Urothelium cell line (cell line): ENCODE measurements at places on chromosomes 1 and 21.

DNA sequence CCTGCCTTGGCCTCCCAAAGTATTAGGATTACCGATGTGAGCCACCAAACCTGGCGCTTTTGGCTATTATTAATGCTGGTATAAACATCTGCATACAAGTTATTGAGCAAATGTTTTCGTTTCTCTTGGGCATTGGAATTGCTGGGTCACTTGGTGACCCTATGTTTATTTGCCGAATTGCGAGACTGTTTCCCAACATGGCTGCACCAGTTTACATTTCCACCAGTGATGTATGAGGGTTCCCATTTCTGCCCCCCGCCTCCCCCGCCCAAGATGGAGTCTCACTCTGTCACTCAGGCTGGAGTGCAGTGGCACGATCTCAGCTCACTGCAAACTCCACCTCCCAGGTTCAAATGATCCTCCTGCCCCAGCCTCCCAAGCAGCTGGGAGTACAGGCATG, 20.9 kb downstream of the SFPQ start:
- no peak for DNase-seq

- no peak for DNase-seq
These were observed 76.5 kb upstream of the MAP10 start for GRCh38 chr1:232728507-232729263.

DNA sequence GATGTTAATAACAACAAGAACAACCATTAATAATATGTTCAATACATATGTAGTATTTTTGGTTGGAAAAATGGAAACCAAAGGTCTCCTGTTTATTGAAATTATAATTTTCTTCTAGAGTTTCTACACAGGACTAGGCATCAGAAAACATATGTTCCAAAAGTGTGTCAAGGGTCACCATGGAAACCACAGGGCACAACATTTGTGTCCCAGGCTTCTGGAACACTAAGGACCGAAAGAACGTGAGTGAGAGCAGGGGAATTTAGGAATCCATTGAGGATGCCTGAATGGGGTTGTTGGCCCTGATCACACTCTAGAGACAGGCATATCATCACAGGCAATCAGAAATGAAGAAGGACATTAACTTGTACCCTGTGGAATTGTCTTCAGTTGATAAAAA, 7.5 kb upstream of the CDC14A start:
- no peak for DNase-seq

GRCh38 chr1:20492751-20493150, 6.7 kb upstream of the CAMK2N1 start:
- DNase-seq, result no peak

- no peak for DNase-seq
These were observed 11.2 kb downstream of the SIM2 start for GRCh38 chr21:36709868-36710728.

DNA sequence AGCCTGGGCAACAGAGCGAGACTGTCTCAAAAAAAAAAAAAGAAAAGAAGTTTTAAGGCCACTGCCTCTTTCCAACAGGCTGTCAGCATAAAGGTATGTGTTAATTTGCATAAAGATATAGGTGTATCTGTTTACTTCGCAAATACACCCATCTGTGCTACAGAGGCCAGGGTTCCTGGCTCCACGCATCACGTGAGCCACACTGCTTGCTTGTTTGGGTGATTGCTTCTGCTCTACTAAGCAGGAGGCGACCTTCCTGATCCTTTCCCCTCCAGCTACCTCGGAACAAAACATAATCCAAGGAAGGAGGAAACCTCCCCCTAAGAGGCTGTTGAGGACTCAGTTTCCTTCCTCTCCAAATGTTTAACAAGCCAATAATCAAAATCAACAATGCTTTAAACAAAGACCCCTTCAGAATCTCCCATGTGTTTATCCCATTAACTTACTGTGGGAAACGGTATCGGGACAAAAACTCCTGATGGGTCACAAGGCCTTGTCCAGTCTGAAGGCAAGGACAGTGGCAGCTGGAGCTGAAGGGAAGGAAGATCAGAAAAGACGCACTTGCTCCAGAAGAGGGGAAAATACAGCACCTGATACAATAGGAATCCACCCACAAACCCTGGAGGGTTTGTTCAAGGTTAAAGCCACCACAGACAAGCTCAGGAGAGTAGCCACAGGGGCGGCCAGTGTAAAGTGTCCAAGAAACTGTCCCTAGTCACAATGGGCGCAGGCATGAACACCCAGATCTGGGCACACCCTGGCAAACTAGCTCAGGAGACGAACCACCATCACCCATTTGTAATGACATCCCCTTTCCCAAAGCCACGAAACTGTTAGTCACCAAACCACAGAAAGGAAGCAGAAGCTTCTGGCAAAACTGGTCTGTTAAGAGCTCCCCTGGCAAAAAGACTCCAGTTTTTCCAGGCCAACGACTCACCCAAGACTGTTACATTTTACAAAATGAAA, 17.2 kb downstream of the CTNNBIP1 start:
- DNase-seq, result peak; percentile 68
